ENCODE measurements at places on chromosomes 13 and 19.

DNA sequence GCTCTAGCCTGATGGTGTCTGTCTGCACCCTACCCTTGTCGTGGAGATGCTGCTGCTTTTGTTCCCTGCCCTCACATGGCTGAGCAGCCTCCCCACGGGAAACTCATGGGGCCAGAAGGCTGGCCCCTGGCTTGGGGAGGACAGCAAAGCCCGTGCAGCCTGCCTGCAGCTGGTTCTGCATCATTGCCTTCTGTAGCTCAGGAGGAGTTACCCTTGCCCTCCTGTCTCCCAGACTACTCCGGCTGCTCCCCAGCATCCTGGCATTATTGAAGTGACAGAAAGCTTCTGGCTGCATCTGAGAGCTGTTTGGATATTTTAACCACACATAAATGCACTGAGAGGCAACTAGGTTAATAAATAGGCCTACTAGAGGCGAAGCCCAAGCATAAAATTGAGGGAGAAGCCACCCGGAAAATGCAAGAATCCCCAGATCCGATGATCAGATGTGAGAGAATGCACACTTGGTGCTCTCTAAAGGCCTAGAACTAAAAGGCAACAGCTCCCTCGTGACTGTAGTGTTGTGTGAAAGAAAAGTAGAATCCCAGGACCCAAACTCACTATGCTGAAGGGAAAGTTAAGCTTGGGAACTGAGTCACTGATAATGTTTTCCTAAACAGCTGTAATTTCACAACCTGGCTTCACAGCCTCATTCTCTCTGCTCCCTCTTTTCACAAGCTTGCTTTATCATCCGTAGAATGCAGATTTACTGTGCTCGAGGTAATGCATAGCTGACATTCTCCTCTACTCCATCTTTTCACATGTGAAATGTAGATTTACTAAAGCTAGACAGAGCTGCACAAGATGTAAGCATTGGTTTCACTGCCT is 110.8 kb downstream of the TNFRSF19 start:
- DNase-seq, result no peak

- no peak for DNase-seq
Observed at GRCh38 chr13:35891507-35892441, 239.4 kb downstream of the DCLK1 start.

GRCh38 chr13:21058361-21058760 is 3.0 kb downstream of the LATS2 start:
- no peak for DNase-seq

DNA sequence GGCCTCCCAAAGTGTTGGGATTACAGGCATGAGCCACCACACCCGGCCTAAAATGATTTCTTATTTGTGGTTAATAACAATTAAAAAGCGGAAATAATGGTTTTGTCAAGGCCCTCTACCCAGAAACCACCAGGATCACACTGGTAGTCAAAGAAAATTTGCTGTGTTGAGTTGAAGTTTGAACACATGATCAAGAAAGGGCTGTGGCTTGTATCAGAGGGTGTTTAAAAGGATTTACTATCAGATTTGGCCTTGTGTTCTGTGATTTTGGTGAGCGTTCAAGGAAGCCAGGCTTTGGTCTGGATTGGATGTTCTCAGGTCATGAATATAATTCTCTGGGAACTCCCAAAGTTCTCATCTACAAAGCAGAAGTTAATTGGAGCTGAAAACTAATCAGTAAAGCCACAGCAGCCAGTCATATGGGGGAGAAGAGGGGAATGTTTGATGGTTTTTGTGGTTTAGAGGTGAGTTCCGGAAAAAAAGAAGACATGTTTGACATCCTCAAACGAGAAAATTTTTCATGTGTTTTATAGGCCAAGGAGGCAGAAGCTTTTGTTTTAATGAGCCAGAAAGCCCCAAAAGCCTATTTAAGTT is 10.6 kb upstream of the ZNF556 start:
- peak; percentile 70 for DNase-seq

GRCh38 chr19:46954502-46954992 is 65.1 kb upstream of the NPAS1 start:
- no peak for DNase-seq

DNA sequence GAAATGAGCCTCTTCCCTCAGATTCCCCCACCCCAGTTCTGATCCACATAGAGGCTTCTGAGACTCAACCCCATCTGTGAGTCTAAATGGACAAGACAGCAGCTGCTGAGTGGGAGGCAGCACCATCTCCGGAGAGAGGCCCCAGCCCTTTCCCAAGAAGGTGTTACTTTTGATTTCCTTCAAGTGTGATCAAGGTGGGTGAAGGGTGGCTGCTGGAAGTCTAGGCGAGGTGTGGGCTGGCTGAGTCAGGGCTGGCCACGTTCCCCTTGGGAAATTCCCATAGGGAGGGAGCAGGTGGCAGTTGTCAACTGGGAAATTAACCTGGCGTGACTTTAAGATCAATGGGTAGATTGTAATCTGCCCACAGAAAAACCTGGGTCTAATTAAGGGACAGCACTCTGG is 148.0 kb downstream of the FOXO1 start:
- DNase-seq, result peak; percentile 22

DNA sequence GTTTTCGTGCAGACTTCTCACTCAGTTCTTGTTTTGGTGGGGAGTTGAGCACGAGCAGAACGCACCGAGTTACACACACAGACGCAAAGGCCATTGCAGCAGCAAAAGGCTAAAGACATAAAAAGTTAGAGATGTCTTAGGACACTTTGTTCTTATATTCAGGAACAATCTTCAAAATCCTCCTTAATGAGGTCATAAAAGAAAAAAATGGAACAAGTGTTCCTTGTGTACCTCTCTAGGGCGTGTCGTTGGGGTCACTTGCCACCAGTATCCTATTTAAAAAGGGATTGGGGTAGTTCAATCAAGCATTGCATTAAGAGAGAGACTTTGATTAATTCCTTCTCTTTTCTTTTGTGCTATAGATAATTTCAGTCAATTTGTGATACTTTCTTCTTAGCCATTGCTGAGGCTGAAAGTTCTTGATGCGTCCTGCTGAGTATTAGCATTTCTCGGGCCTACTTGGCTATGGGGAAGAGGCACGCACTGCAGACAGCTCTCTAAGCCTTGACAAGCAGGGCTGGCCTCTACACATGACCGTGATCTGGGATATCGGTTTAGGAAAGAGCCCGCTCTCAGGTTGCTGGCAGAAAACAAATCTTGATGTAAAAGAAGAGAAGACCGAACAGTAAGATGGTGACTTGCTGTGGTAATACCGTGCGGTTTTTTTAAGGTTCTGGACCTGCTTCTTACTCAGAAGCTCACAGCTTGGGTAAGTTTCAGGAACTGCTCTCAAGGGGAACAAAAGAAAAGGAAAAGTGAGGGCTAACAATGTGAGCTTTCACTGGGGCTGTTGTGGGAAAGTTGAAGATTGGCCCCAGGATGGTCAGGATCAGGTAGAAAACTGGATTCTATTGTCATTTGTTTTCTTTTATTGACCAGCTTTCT is 223.6 kb downstream of the TM9SF2 start:
- DNase-seq, result no peak

DNA sequence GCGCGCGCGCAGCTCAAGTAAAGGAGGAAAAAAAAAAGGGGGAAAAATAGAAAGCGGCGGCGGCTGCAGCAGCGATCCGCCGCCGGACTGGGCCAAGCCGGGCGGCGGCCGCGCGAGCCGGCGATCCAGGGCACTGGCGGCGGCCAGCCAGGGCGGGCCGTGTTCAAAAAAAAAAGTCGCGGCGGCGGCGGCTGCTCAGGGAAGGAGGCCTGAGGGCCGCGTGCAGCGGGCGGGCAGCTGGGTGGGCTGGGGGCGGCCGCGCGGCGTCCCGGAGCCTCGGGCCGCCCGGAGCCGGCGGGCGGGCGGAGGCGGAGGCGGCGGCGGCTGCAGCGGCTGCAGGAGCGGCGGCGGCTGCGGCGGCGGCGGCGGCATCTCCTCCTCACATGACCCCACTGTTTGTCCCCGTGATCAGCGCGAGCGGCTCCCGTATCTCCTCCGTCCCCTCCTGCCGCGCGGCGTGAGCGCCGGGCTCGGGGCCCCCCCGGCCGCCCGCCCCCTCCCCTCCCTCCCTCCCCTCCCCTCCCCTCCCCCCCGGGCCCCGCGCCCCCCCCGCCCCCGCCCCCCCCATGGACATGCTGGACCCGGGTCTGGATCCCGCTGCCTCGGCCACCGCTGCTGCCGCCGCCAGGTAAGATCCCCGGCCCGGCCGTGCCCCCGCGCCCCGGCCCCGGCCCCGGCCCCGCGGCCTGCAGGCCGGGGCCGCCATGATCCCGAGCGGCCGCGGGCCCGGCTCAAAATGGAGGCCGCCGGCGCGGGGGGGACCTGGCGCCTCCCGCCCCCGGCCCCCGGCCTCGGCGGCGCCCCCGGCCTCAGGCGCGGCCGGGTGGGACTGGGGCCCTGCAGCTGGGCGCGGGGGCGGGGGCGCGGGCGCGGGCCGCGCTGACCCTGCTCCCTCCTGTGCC is at the start of gene USF2:
Gene USF2, plus strand, starts transcription at position 427 of the 902 bp plus-strand sequence. Its CDS starts 140 bp downstream, at position 567.
- DNase-seq, result peak; percentile 68

- DNase-seq, result no peak
Observed at GRCh38 chr13:19759669-19760068, 23.1 kb downstream of the PSPC1 start.

- no peak for DNase-seq
Observed at GRCh38 chr19:45613926-45614725, 12.1 kb upstream of the GPR4 start.

All from central memory CD4-positive, alpha-beta T cell (primary cell).